Endothelial cell (in vitro differentiated cells): ENCODE measurements at places on chromosomes 5 and 9. TPM values are rescaled to one million over a fixed set of nuclear protein-coding genes. Genes with fewer than 3 reads are reported as not detected.

Gene OR13J1
- total RNA-seq, result not detected

Gene AGGF1
- total RNA-seq, result 18.1 TPM

Gene SPATA31A3
- not detected for total RNA-seq

Gene CCL27
- not detected for total RNA-seq

Gene DPYSL3
- 27.6 TPM for total RNA-seq

Gene KIF4B
- total RNA-seq, result 0.54 TPM

Gene LURAP1L
- total RNA-seq, result 0.51 TPM

Gene NADK2
- total RNA-seq, result 27.0 TPM

Gene HACD4
- 5.7 TPM for total RNA-seq

Gene C9orf85
- total RNA-seq, result 12.2 TPM

Gene SVEP1
- total RNA-seq, result 0.08 TPM

Gene GRIN3A
- total RNA-seq, result 27.8 TPM

Gene IL12B
- not detected for total RNA-seq

Gene TRUB2
- 25.8 TPM for total RNA-seq

Gene SIT1
- total RNA-seq, result not detected

Gene GLDC
- total RNA-seq, result 29.1 TPM

Gene GFM2
- 25.1 TPM for total RNA-seq

Gene NRG2
- not detected for total RNA-seq

Gene OR13C4
- not detected for total RNA-seq

Gene PCDHGA10
- 43.0 TPM for total RNA-seq

Gene PRUNE2
- total RNA-seq, result 6.7 TPM

Gene IL13
- not detected for total RNA-seq

Gene PRELID2
- total RNA-seq, result 4.3 TPM

Gene UBE2QL1
- total RNA-seq, result 0.85 TPM

Gene PCDHGA1
- total RNA-seq, result 1.4 TPM

Gene FEM1C
- total RNA-seq, result 16.8 TPM

Gene DDX41
- total RNA-seq, result 125 TPM

Gene CDH12
- total RNA-seq, result 0.26 TPM

Gene FCN2
- total RNA-seq, result not detected

Gene TAF11L5
- total RNA-seq, result not detected

Gene IL7R
- total RNA-seq, result 0.54 TPM

Gene IRX2
- 0.72 TPM for total RNA-seq

Gene LHX6
- total RNA-seq, result 6.0 TPM

Gene SLC45A2
- 0.15 TPM for total RNA-seq

Gene ZNF782
- total RNA-seq, result 6.5 TPM

Gene CNTFR
- 3.1 TPM for total RNA-seq

Gene AQP7
- total RNA-seq, result 0.64 TPM
